ENCODE measurements at places on chromosomes 5 and 9.
A peak's percentile ranks its signal among the peaks of the same experiment; 100 is the strongest.

DNA sequence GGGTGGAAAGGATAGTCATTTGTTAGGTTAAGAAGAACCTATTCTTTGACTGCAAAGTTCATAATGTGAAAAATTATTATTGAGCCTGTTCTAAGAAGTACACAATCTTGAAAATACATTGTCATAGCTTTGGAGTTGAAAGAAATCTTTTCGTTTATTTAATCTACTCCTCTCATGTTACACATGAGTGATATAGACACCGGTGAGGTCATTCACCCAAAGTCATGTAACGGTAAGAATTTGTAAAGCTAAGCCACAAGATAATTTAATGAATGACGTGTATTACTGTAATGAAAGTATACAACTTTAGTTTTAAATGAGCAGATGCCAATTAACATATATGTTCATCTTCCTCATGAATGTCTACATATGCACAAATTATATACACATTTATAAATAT is 284.1 kb upstream of the PDE4D start:
- peak; percentile 22 for DNase-seq

GRCh38 chr5:178186427-178186826 is 744 bp downstream of the GMCL2 start:
- DNase-seq: no peak

DNA sequence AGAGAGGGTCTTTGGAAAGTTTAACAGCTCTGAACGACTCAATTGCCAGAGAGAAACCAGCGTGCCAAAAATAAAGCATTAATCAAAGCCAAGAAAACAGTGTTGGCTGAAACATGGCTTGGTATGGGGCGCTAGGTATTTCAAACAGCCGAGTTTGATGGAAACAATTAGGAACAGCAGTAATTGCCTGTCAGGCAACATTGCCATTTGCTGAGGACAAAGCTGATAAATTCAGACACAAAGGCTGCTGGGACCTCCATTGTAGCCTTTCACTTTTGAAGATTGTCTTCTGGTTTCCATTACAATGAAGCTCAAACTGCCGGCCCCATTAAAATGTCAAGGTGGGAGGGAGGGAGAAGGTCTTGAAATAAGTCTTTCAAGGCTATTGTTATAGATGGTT is 125.4 kb upstream of the SPDL1 start:
- no peak for DNase-seq

DNA sequence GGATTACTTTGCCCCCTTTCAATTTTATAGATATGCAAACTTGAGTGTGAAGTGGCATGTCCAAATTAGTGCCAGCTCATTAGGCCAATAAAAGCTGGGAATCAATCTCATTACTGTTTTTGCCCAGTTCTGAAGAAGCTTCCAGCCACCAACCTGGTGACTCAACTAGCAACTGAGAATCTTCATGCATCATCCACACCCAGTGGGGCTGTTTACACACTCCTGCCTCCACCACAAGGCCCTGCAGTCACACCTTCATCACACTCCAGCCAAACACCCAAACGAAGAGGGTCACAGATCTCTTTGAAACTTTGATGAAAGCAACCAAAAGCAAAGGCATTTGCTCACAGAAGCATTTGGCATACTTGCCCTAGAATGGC is 41.3 kb upstream of the S1PR3 start:
- no peak for DNase-seq

- DNase-seq: no peak
These were observed 9.4 kb upstream of the TNFAIP8 start for GRCh38 chr5:119346394-119346793.

- DNase-seq: no peak
These were observed 82.0 kb downstream of the PRRT1B start for GRCh38 chr9:131627326-131627647.

DNA sequence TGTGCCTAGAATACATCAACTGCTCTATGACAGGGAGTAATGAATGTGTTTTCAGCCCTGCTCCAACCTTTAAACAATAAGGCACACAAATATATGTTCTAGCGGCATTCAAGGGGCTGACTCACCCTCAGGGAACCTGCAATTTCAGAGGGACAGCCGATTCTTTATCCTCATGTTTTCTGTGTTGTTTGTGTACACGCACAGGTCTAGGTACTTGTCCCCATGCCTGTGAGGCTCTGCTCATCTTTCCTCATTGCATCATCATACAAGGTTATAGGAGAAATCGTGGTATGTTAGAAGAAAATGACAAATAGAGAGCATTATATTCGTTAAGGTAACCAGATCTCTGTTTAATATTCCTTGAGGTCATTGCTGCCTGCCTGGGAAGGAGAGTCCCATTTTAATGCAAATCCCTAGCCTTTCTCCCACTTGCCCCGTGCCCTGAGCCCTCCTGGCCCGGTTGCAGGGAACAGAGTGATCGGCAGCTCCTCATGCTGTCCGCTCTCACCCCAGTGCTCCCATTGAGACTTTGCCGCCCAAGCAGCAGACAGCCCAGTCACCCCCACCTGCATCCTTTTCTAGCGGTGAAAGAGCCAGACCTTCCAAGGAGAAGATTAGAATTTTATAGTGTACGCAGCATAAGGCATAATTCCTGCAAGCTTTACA is 14.6 kb downstream of the MAP1B start:
- DNase-seq: no peak

- no peak for DNase-seq
These were observed 416.5 kb downstream of the MLLT3 start for GRCh38 chr9:20205821-20206220.

- no peak for DNase-seq
These were observed 23.3 kb downstream of the CSF2 start for GRCh38 chr5:132096904-132097303.

DNA sequence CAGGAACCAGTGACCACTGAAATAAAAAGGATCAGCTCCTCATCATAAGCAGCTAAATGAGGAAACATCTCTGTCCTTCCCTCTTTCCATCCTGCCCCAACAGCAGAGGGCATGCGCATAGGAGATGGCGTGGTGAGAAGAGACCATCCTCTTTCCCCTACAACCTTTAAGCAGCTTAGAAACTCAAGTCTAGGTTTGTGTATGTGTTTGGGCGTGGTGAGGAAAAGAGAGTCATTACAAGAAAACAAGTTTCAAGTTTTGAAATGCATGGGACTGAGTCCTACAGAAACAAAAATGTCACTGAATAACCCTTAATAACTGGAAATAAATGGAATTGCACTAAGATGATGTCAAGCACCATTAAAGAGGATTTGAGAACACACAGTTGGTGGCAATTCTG is 96.4 kb upstream of the IL12B start:
- no peak for DNase-seq

DNA sequence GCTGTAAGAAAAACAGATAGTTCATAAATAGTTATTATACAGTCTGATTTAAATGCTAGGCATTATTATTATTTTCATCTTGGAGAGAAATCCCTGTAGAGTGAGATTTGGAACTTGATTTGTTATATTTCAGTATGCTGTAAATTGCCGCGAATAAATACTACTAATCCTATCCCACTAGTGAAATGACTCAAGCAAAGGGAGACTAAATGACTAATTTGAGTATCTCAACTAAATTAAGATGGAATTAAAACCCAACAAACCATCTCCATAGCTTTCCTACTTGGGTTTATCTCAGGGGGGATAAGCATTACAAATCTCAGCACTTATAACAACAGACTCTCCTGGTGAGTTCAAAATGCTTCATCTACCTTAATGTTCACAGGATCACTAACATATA is 206.0 kb downstream of the MCTP1 start:
- no peak for DNase-seq

DNA sequence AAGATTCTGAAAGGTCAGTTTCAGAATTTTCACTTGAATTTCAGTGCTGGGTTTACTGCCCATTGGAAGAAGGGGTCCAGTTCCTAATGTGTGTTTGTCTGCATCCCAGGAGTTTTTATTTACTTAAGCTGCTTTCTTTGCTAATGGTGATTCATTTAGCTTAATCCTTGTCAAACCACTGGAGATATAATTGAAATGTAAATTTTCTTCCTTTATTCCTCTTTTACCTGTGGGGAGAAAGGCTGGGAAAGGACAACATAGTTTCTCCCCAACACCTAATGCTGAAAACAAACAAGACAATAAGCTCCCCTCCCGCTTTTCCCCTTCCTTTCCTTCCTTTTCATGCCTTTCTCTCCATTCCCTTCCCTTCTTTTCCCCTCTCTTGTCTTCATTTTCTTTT is 185.8 kb downstream of the KCTD16 start:
- no peak for DNase-seq

GRCh38 chr9:116697362-116697761 is 10.3 kb downstream of the TRIM32 start:
- peak; percentile 81 for DNase-seq

DNA sequence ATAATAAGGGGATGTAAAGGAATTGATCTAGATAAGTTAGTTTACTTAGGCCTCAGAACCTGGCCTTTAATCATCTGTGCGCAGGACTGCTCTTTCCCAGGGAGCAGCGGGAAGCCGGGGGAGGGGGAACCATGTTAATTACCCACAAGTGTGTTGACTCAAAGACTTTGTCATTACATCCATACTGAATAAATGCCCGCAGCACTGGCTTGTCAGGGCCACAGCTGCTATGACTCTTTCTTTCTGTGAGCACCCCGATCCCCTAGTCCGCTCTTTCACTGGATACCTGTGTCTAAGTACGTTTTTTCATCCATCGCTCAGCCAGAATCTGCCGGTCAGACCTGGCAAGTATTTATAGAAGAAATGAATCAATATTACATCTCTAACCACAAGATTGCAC is 249.3 kb upstream of the DMRT1 start:
- no peak for DNase-seq

DNA sequence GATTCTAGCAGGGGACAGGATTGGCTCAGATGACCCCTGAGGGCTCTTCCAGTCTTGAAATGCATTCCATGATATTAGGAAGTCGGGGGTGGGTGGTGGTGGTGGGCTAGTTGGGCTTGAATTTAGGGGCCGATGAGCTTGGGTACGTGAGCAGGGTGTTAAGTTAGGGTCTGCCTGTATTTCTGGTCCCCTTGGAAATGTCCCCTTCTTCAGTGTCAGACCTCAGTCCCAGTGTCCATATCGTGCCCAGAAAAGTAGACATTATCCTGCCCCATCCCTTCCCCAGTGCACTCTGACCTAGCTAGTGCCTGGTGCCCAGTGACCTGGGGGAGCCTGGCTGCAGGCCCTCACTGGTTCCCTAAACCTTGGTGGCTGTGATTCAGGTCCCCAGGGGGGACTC is 2.9 kb upstream of the MYOZ3 start:
- no peak for DNase-seq

DNA sequence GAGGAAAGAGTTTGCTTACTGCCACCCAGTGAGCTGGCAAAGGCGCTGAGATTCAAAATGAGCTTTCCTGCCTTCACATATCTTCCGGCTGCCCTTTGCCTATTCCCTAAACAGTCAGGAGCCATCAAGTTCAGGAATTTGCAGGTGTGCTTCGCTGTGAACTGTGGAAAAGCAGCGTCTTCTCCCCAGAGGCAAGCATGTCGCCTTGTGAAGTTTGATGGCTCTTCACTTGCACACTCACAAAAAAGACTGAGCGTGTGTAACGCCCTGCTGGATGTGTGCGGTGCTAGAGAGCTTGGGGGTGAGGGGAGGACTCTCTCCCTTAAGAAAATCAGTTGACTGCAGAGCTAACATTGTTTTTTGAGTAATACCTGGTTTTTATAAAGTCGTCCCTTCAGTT is 288.7 kb downstream of the DOCK8 start:
- DNase-seq: no peak

DNA sequence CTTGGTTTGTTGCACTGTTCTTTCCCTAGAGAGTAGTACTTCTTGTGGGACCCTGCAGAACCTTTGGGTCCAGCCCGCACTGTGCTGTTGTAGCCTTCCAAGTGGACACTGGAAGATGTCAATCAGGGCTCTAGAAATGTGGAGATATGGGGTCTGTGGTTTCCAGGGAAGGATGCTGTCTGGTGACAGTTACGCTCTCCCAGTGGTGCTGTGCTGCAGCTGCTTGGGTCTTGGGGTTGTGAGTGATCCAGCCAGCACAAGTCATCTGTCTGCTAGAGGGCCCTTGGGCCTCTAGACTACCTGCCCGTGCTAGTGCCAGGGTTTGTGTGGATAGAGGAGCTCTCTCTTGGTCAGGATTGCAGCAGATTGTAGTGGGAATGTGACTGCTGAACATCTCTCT is 484.5 kb downstream of the DMAC1 start:
- DNase-seq: no peak
